ENCODE measurements at places on chromosomes 2 and 18. TPM values are rescaled to one million over a fixed set of nuclear protein-coding genes. Genes with fewer than 3 reads are reported as not detected.

The MREG gene
- total RNA-seq: 17.2 TPM

The LYPD6B gene
- 12.8 TPM for total RNA-seq

The ECEL1 gene
- 4.6 TPM for total RNA-seq

GRCh38 chr2:212737392-212738172 is 199.0 kb upstream of the ERBB4 start:
- DNase-seq: no peak

DNA sequence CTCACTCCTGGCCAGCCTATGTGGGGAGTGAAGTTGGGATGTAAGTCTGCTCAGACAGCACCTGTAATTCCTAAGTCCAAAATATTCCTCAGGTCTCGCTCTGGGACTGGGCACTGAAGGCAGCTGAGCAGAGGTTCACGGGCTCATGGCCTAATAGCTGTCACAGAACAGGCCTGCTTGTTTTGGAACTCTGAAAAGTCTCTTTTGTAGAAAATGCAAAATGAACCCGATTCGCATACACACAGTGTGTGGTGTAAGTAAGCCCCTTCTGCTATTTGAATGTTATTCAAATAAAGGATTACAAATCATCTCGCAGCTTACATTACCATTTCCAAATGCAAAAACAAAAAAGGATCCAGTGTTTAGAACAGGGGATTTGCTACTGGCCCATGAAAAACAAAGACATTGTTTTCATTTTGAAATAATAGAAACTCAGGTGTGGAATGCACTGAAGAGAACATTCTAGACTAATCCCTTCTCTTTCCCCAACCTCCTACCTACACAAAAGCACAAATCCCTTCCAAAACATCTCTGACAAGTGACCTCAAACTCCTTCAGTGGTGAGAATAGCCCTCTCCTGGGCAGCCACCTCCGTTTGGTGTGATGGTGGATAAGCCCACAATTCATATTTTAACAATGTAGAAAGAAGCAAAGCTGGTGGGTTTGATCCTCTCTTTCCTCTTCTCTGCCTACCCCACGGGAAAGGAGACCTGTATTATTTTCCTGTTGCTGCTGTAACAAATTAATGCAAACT is 118.3 kb upstream of the NCK2 start:
- no peak for DNase-seq

- peak; percentile 83 for DNase-seq
These were observed 4.0 kb downstream of the COPS9 start for GRCh38 chr2:240131941-240132650.

GRCh38 chr2:88530081-88530480 is 77.6 kb upstream of the FOXI3 start:
- DNase-seq: no peak

- peak; percentile 95 for DNase-seq
These were observed 207.4 kb downstream of the ARL6IP6 start for GRCh38 chr2:152925547-152926448.

Measured in endodermal cell (in vitro differentiated cells).